Thymus (tissue), 14 donors: ENCODE measurements at places on chromosomes 4 and X.

DNA sequence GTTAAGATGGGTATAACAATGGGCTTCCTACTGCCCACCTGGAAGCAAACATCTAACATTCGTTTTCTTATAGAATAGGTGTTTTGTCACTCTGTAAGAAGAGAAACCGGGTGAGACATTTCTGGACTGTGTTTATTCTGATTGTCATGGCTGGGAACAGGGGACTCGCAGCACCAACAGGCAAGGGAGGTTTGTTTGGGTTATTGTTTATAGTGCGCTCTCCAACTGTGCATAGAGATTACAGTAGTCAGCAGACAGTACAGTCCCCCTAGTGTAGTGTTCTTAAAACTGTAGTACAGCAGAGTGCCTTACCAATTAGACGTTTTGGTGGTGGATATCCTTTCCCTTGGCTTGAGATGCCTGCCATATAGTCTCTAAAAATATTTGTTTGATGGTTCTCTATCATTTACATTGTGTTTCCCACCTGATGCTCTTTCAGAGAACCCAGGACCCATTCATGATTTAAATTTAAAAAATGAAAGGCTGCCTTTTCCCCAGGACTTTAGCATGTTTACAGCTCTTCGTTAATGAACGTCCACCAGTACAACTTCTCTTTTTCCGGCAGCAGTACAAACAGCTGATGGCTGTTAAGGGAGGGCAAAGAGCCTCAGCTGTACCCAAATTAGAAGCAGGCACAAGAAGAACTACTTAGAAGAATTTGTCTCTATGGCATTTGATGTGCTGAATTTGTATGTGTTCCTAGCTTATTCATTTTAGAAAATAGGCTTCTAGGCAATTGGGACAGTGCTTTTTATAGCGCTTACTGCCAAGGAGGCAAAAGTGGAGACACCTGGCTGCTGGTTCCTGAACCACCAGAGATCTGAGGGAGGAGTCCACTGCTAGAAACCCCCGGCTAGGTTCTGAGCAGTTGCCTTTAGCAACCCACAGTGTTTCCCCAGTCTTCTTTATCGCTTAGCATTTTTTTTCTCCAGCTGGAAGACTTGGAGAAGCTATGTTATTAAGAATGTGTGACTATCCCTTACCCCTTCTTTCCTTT is 1.0 kb upstream of the RNF150 start:
- peak; percentile 34 for DNase-seq

DNA sequence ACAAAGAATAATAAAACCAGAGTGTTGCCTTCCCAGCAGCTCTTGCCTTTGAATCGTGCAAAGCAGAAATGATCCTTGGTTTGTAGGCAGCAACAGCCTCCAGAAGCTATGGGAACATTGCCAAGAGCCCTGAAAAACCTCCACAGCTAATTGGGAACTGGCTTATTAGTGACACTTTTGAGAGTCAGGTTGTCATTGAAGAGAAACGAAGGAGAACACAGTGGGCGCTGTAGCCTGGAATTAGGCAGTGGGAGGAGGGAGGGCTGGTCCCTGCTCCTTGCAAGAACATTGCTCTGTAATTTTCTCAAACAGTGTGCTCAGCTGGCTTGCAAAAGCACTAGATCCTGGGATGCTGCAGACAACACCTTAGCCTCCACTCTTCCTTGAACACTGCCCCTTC is 331.5 kb upstream of the EMCN start:
- no peak for DNase-seq

GRCh38 chr4:142034101-142034500 is 397.7 kb downstream of the IL15 start:
- DNase-seq, result no peak

GRCh38 chr4:137514406-137515111 is 17.7 kb downstream of the PCDH18 start:
- DNase-seq, result no peak

DNA sequence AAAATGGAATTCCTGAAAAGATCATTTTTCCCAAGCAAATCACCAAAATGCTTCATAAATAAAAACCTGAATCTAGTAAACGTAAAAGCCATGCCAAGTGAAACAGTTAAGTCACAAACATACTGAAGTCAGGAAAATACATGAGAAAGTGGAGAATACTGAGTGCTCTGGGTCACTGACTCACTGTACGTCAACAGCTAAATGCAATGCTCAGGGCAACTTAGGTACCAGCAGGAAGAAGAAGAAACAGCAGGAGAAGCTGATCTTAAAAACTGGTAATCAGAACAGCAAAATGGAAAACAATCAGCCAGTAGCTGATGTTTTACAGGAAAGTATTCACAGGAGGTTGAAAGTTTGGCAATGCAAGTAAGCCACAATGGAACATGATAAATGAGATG is 252.6 kb upstream of the ETNPPL start:
- DNase-seq, result no peak

DNA sequence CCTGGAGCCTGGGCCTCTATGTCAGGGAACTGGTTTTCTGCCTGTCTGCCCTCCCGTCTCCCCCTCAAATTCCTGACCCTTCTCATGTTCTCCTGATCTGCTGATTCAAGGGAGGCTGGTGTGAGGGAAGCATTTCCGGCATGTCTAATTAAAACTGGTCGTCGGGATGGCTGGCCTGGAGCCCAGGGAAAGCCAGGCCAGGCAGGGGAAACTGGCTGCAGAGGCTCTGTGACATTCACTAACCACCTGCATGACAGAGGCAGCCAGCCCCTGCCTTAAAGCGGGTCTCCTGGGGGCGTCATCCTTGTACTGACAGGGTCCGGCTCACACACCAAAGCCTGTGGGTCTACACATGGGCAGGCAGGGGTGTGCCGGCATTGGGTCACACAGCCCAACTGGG is 35.2 kb downstream of the ABLIM2 start:
- no peak for DNase-seq

GRCh38 chrX:83511208-83511607 is 3.1 kb downstream of the POU3F4 start:
- no peak for DNase-seq
